ENCODE measurements at places on chromosomes 1 and 21. TPM values are rescaled to one million over a fixed set of nuclear protein-coding genes. Genes with fewer than 3 reads are reported as not detected.

The KCNA3 gene
- 0.30 TPM for total RNA-seq

The CLDN17 gene
- total RNA-seq, result 1.1 TPM

The KCNQ4 gene
- 1.8 TPM for total RNA-seq

The NMNAT2 gene
- 0.79 TPM for total RNA-seq

The PTPRC gene
- 25.4 TPM for total RNA-seq

The ARID1A gene
- 50.4 TPM for total RNA-seq

The OR2L5 gene
- not detected for total RNA-seq

The KRTAP19-1 gene
- total RNA-seq, result 11.4 TPM

The LGR6 gene
- total RNA-seq, result 11.9 TPM

The VCAM1 gene
- 55.3 TPM for total RNA-seq

The KCNK1 gene
- 3.8 TPM for total RNA-seq

GRCh38 chr1:179937668-179938254 is 16.8 kb upstream of the CEP350 start:
- DNase-seq, result no peak

GRCh38 chr1:218996362-218996761 is 177.3 kb upstream of the LYPLAL1 start:
- DNase-seq, result no peak

GRCh38 chr1:206933333-206933945 is 11.7 kb upstream of the FCMR start:
- DNase-seq, result no peak

- DNase-seq, result no peak
These were observed 176.8 kb upstream of the SAMSN1 start for GRCh38 chr21:14722841-14723483.

DNA sequence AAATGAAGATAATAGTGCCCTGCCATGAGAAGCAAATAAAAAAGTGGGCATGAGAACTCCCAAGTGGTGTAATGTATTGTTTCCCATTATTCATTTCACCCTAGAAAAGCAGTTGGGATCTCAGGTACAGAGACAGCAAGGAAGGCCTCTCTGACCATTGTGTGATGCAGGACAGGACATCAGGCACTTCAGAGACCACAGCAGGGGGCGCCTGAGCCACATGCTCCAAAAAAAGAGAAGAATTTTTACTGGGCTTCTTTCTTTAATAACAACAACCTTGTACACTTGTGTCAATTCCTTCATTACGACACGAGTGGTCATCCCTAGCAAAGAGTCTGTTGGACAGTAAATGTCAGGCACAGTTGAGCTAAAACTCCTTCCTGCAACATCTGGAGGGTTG is 533.3 kb downstream of the OMA1 start:
- DNase-seq, result no peak

DNA sequence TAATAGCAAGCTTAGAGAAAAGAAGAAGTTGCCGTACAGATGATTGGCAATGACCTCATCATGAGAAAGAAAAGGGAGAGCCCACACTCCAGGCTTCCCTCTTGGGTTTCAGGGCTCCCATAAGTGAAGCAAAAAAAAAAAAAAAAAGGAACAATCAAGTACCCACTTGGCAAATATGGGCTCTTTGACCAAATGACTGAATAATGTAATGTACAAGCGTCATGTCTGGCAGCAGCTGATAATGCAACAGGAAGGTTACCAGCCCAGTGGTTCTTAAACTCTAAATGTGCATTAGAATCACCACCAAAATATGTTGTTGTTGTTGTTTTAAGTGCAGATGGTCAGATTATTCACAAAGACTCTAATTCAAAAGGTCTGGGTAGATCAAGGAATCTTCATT is 13.5 kb downstream of the TNFSF4 start:
- no peak for DNase-seq

DNA sequence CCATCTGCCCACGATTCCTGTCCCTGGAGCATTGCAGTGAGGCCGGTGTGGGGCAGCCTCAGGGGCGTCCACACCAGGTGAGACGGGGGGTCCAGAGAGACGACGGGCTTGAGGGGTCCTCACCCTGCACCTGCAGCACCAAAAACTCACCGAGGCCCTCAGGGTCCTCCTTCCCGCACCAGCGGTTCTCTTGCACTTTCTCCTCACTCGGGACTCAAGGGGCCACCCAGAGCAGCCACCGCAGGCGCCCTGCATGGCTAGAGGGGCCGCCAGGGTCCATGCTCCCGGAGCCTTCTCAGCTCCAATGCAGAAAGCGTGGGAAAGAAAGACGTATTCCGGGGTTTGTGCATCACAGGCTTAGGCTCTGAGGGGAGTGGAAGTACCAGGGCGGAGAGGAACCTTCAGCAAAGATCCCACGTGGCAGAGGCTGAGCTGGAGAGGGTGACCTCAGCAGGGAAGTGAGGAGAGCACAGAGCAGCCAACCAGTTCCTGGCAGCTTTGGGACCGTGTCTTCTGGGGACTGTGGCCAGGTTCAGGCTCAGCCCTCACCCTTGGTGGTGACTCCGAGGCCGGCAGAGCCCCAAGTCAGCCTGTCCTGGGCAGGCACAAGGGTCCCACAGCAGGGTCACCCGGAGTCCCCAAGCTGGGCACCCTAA is 19.5 kb upstream of the COL6A2 start:
- no peak for DNase-seq

DNA sequence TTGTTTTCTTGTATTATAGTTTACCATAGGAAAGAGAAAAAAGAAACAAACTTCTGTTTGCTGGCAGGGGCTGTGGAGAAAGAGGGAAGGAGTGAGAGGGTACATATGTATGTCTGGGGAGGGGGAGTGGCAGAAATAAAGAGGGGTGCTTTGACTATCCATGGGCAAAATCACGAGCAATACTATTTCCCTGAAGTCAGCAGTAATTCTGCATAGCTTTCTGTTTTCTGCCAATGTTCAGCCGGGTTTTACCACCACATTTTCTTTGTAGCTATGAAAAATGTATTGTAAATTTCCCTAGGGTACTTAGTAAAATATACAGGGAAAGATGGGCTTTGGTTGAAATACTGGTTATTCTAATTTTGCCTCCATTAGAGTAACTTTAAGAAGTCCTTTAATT is 45.2 kb upstream of the PGD start:
- no peak for DNase-seq

DNA sequence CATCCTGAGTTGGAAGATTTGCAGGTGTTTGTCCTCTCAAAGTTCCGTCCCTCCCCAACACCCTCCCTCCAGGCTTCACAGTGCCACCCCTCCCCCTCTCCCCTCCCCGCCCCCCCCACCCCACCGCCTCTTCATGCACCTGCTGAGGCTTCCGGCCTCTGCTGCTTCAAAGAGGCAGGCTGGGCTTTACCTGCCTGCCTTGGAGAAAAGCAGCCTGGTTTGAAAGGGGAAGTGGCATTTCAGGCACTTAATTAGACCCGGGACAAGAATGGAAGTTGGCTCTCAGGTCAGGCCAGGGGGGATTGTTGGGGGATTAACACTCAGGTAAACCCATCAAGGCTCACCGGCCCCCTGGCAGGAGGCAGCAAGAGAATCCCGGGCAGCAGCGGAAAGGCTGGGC is 21.1 kb downstream of the PAX7 start:
- no peak for DNase-seq

DNA sequence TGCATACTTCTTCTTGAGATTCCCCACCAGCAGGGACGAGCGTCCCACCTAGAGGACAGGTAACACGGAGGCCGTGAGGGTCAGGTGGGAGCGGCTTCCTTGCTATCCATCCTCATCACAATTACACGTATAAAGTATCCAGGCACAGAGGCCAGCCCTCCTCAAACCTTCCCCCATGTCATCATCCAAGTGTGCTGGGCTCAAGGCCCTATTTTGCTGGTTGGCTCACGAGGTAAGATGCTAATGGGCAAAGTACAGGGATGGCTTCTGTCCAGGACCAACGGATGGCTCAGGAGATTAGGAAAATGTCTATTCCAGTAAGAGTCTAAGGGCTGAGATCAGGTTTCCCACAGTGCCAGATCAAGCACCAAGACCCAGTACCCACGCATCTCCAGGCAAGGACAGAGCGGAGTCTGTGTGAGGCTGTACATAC is 11.5 kb upstream of the A3GALT2 start:
- DNase-seq, result no peak

DNA sequence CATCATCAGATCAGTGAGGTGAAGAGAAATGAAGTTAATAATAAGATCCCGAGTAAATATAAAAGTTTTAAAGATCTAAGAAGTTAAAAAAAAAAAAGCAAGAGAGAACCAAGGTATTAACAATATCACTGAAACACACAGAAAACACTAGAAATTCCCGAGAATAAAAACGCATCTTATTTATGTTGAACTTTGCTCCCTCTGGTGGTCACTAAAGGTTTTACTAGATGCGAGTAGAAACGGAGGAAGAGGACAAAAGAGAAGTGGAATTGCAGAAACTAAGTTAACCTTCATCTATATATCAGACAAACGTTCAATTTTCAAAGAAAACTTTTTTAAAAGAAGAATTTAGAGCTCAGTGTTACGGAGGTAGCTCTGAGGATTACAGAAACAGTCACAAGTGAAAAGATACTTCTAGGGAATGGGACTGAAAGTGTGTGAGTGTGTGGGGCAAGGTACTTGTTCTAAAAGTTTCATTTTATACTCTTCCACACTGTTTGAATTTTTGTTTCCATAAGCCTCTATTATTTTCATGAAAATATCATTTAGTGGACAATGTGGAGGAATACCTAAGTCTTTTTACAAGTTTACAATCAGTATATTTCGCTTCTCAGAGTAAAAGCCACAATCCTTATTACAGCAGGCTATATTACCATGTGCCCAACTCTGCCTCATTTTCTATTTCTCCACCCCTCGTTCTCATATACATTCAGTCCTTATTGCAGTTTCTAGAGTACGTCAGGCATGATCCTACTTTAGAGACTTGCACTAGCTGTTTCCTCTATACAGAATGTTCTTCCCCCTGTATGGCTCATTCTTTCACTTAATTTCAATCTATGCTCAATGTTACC is 19.7 kb downstream of the ACBD6 start:
- DNase-seq, result no peak

DNA sequence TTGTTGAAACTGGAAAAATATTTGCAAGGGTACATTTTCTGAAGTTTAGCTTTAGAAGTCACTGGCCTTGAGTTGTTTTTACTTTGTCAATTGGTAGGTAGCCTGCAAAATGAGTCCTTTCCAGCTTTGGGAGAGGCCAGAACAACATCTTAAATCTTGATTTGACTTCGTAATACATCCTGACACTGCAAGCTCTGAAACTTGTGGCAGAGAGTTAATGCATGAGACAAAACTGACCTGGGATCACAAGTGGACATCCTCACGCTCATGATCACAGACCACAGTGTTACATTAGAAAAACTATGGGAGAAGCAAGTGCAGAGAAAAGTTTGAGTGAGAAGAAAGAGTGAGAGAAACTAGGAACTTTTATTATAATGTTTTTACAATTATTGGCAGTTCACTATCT is 550.9 kb downstream of the USP25 start:
- no peak for DNase-seq

- DNase-seq, result no peak
These were observed 2.9 kb upstream of the MTF1 start for GRCh38 chr1:37862330-37862729.

DNA sequence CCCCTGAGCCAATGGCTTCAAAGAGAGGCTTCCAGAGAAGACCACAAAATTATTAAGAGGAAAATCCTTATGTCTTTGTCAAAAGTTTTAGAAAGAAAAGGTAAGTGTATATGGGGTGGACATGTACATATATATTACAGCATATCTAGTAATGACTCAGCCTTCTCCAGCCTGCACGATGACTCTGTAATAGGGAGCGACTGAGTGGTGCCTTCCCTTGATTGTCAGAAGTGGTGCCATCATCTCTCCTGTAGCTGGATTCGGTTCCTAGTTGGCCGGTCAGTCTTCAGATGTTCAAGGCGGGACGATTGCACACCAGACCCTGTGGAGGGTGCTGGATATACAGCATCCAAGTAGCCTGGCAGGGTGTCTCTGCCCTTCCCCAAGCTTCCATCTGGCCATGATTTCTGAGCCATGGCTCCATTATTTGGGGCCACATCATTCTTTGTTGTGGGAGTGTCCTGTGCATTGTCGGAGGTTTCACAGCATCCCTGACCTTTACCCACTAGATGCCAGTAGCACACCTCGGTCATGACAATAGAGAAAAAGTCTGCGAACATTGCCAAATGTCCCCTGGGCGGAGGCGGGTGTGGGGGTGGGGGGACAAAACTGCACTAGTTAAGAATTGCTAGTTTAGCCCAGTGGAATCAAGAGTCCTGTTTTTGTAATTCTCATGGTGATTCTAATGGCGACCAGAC is 206.2 kb upstream of the KAZN start:
- DNase-seq, result no peak

DNA sequence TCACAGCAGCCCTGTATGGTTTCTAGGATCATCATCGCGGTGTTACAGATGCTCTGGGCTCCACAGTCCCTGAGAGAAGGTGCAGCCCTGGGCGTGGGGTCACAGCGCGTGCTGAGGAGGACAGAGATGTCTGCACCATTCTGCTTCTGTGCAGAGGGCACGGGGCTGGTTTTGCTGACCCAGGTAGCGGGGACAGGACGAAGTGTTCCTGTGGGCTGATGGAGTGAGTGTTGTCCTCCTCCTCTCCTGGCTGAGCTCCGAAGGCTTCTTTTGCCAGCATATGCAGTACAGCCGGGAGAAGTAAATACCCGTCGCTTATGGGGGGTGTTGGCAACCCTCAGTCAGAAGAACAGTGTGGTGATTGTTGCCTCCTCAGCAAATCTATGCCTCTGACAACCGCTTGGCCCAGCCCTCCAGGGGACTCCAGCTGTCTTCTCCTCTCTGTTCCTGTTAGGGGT is 101.5 kb downstream of the DDX20 start:
- no peak for DNase-seq

DNA sequence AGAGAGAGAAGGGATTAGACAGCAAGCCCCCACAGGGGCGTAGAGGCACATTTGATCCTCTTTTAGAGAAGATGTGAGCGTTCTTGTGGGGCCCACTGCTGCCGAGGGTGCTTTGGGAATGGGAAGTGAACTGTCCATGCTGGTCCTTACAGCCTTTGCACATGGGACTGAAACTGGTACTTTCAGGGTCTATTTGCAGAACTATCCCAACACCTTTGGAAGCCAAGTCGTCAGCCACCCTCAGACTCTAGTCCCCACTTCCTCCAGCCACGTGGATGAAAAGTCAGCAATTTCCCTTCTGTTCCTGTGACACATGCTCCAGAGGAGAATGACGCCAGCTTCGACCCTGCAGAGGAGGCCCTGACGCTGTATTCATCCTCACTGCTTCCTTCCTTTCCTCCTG is 2.6 kb upstream of the RAB7B start:
- no peak for DNase-seq

- no peak for DNase-seq
These were observed 87.7 kb downstream of the NPHP4 start for GRCh38 chr1:5904551-5904950.

All from skin of body (tissue), 3 donors.